ENCODE measurements at places on chromosomes 7 and 10.

GRCh38 chr10:102024799-102025198 lies 31.2 kb downstream of the ARMH3 start:
- no peaks in the 10 kb centered on the region for H3K36me3 ChIP-seq
- DNase-seq, result no peak
- no peak overlapping the region for H3K4me3 ChIP-seq

- H3K4me3 ChIP-seq, result no peak overlapping the region
- H3K36me3 ChIP-seq, result no peaks in the 10 kb centered on the region
- H3K27ac ChIP-seq, result no peak overlapping the region
- no peak for DNase-seq
These were observed 90.1 kb upstream of the NPSR1 start for GRCh38 chr7:34567906-34568305.

DNA sequence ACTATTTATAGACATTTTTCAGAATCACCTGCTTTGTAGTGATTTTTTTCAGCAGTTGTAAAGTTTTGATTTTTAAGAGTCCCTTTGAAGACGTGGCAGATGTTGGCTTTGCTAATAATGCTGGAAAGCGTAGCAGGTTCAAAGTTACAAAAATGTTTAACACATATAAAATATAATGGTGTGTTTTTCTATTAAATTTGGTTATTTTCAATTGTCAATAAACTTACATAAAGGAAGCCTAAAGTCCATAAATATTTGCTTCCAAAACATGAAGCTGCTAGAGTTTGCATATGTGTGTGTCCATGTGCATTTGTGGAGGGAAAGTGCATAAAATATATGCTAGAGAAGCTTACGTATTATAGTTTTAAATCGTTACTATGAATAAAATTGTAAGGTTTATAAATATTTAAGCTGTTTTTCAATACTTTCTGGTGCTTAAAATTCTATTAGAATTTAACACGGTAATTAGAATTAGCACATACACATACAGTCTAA lies 3.7 kb downstream of the MEOX2 start:
- H3K27ac ChIP-seq, result no peak overlapping the region
- H3K36me3 ChIP-seq, result no peaks in the 10 kb centered on the region
- H3K4me3 ChIP-seq, result no peak overlapping the region
- peaks cover 13% of the 10 kb centered on the region for H3K27me3 ChIP-seq

- H3K27ac ChIP-seq, result no peak overlapping the region
- H3K4me1 ChIP-seq, result no peaks in the 10 kb centered on the region
- no peaks in the 10 kb centered on the region for H3K36me3 ChIP-seq
- no peak for DNase-seq
These were observed 33.9 kb downstream of the TMEM229A start for GRCh38 chr7:123998921-123999320.

GRCh38 chr7:50342616-50343114 lies 38.1 kb downstream of the IKZF1 start:
- H3K4me1 ChIP-seq, result no peaks in the 10 kb centered on the region
- H3K27ac ChIP-seq, result peak overlapping the region; percentile 67
- no peaks in the 10 kb centered on the region for H3K36me3 ChIP-seq
- H3K4me3 ChIP-seq, result no peak overlapping the region
- DNase-seq, result no peak
- no peaks in the 10 kb centered on the region for H3K27me3 ChIP-seq

DNA sequence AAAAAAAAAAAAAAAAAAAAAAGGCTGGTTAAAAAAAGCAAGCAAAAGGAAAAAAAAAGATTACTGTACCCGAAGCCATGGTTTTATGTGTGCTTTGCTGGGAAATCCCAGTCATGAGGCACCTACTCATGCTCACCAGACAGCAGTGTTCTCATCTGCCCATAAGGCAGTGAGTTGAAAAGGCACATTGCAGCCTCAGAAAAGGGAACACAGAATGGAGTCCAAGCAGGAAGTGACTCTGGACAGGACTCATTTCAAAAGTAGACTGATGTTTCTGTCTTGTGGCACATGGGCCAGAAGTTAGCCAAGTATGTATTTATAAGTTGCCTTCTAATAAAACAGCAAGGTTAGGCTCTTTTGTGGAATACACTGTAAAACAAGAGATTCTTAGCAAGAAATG lies 40.2 kb downstream of the PDSS1 start:
- no peak for DNase-seq
- H3K4me1 ChIP-seq, result no peaks in the 10 kb centered on the region
- no peak overlapping the region for H3K4me3 ChIP-seq
- peak overlapping the region; percentile 70 for H3K27ac ChIP-seq

GRCh38 chr10:127919418-127920271 lies 12.7 kb downstream of the PTPRE start:
- H3K4me1 ChIP-seq, result no peaks in the 10 kb centered on the region
- no peaks in the 10 kb centered on the region for H3K27me3 ChIP-seq
- no peak overlapping the region for H3K27ac ChIP-seq
- no peaks in the 10 kb centered on the region for H3K36me3 ChIP-seq
- no peak overlapping the region for H3K4me3 ChIP-seq

- DNase-seq, result no peak
- H3K27ac ChIP-seq, result no peak overlapping the region
- no peak overlapping the region for H3K4me3 ChIP-seq
- H3K27me3 ChIP-seq, result no peaks in the 10 kb centered on the region
These were observed 140.0 kb downstream of the PTPRN2 start for GRCh38 chr7:158447506-158448171.

- H3K27ac ChIP-seq, result no peak overlapping the region
- H3K4me1 ChIP-seq, result no peaks in the 10 kb centered on the region
- H3K27me3 ChIP-seq, result no peaks in the 10 kb centered on the region
- H3K4me3 ChIP-seq, result no peak overlapping the region
These were observed 136.7 kb downstream of the NEURL1 start for GRCh38 chr10:103630156-103630555.

- H3K36me3 ChIP-seq, result no peaks in the 10 kb centered on the region
- H3K27me3 ChIP-seq, result no peaks in the 10 kb centered on the region
- H3K4me3 ChIP-seq, result no peak overlapping the region
- no peak overlapping the region for H3K27ac ChIP-seq
- no peak for DNase-seq
These were observed 1011.4 kb upstream of the C7orf33 start for GRCh38 chr7:147579148-147579547.

DNA sequence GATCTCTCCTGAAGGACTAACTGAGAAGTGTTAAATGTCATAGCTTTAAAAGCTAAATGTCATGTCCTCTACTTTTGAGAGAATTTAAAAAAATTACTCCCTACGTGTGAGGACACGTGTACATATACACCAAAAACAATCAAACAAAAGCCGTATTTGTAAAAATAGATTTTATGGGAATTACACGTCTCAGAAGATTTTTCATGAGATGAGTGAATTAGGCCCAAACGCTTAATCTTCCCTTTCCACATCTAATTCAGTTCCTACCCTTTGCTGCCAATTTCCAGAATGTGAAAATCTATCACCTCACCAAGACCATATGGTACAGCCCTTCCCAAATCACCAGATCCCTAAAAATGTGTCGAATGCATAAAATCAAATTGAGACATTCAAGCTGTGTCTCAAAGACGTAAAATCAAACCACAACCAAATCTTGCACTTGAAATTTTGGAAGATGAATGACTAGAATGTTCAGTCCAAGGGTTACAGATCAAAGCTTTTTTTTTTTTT lies 1.0 kb upstream of the CTTNBP2 start:
- no peaks in the 10 kb centered on the region for H3K36me3 ChIP-seq
- DNase-seq, result no peak
- no peak overlapping the region for H3K27ac ChIP-seq
- H3K4me3 ChIP-seq, result no peak overlapping the region

DNA sequence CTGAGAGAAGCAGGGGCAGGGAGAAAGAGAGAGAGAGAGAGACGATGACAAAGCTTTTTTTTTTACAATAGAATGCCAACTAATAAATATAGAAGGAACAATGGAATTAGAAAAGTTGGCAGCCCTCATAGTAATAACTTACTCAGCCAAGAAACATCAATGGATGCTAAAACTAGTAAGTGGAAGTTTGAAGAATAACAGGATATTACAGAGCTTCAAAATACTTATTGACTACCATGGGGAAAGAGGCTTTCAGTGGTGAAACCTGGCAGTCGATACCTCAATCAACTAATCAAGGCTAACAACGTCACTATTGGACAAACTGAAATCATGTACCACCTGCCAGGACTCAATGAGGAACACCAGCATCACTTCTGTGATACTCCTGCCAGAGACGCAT lies 100.5 kb upstream of the LRRC4 start:
- no peaks in the 10 kb centered on the region for H3K27me3 ChIP-seq
- H3K27ac ChIP-seq, result no peak overlapping the region
- no peak for DNase-seq

GRCh38 chr10:74743401-74743800 lies 83.0 kb upstream of the KAT6B start:
- no peak for DNase-seq
- H3K4me1 ChIP-seq, result no peaks in the 10 kb centered on the region
- H3K4me3 ChIP-seq, result no peak overlapping the region
- H3K27ac ChIP-seq, result no peak overlapping the region

DNA sequence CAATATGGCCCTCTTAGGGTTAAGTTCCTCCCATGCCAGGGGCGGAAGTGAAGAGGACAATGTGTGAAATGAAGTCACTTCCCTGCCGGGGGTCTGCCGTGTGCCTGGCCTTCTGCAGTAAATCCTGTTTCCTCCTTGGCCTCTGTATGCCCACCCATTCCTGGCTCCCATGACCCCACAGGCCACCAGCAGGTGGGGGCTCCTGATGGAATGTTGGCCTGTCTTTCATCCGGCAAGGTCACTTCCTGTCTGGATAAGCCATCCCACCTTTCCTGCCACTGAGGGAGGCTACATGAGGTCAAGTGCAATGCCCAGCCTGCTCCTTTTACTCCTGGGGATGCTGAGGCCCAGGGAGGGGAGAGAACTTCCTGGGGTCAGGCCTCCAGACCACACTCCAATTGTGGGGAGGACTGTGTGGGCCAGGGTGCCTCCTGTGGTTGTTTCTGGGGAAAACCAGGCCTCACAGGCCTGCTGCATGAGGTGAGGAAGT lies 22.3 kb downstream of the PALD1 start:
- DNase-seq, result no peak
- H3K4me1 ChIP-seq, result peaks cover 9% of the 10 kb centered on the region
- H3K4me3 ChIP-seq, result no peak overlapping the region

- peaks cover 86% of the 10 kb centered on the region for H3K4me1 ChIP-seq
- peaks cover 21% of the 10 kb centered on the region for H3K36me3 ChIP-seq
- no peak overlapping the region for H3K4me3 ChIP-seq
- no peak for DNase-seq
- H3K27ac ChIP-seq, result no peak overlapping the region
- no peaks in the 10 kb centered on the region for H3K27me3 ChIP-seq
These were observed 110.6 kb downstream of the ZMIZ1 start for GRCh38 chr10:79179164-79179956.

DNA sequence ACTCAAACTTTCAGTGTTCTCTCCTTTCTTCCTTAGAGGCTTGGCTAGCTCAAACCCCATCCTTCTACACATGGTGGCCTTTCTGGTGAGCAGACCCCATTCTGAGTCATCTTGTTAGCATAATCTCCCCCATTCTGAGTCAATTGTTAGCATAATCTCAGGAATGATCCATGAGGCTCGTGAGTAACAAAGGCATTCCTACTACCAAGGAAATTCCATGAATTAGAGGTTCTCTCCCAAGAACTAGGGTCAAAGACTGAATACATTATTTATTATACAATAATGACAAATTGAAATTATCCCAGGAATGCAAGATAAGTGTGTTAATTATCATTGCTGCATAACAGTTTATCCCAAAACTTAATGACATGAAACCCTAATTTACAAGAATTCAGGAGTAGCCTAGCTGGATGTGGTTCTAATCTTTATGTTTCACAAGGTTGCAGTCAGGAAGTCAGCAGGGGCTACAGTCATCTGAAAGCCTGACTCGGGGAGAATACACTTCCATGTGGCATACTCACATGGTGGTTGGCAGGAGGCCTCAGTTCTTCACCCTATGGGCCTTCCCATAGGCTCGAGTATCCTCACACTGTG lies 100.2 kb downstream of the MMRN2 start:
- no peak for DNase-seq
- no peaks in the 10 kb centered on the region for H3K4me1 ChIP-seq
- H3K27ac ChIP-seq, result no peak overlapping the region
- H3K36me3 ChIP-seq, result no peaks in the 10 kb centered on the region
- H3K27me3 ChIP-seq, result no peaks in the 10 kb centered on the region
- H3K4me3 ChIP-seq, result no peak overlapping the region

- H3K27ac ChIP-seq, result no peak overlapping the region
- no peak overlapping the region for H3K4me3 ChIP-seq
- DNase-seq, result no peak
- H3K36me3 ChIP-seq, result no peaks in the 10 kb centered on the region
- H3K27me3 ChIP-seq, result no peaks in the 10 kb centered on the region
These were observed 77.4 kb upstream of the PRR15 start for GRCh38 chr7:29486191-29486700.

GRCh38 chr7:15174485-15174884 lies 271.9 kb upstream of the DGKB start:
- H3K27me3 ChIP-seq, result no peaks in the 10 kb centered on the region
- H3K4me1 ChIP-seq, result no peaks in the 10 kb centered on the region
- no peak overlapping the region for H3K27ac ChIP-seq
- no peak for DNase-seq
- H3K4me3 ChIP-seq, result no peak overlapping the region

GRCh38 chr7:79454361-79454960 lies 994 bp upstream of the MAGI2 start:
- no peaks in the 10 kb centered on the region for H3K27me3 ChIP-seq
- H3K27ac ChIP-seq, result peak overlapping the region; percentile 93
- peak overlapping the region; percentile 63 for H3K4me3 ChIP-seq
- H3K4me1 ChIP-seq, result no peaks in the 10 kb centered on the region
- no peak for DNase-seq

DNA sequence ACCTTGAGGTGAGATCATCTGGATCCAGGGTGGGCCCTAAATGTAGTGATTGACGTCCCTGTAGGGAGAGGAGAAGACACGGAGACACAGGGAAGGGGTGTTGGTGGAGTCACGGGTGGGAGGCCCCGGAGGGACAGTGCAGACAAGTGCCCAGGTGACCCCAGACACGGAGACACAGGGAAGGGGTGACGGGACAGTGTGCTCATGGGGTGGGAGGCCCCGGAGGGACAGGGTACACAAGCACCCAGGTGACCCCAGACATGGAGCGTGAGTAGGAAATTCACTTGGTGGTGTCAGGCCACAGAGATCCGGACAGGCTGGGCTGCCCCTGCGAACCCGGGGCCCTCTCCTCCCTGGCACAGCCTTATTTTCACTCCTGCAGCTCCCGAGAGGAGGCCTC lies 176.9 kb downstream of the PTPRN2 start:
- no peak overlapping the region for H3K27ac ChIP-seq
- H3K27me3 ChIP-seq, result no peaks in the 10 kb centered on the region
- no peaks in the 10 kb centered on the region for H3K36me3 ChIP-seq
- H3K4me1 ChIP-seq, result no peaks in the 10 kb centered on the region

- no peaks in the 10 kb centered on the region for H3K4me1 ChIP-seq
- DNase-seq, result no peak
- no peak overlapping the region for H3K4me3 ChIP-seq
- H3K27me3 ChIP-seq, result no peaks in the 10 kb centered on the region
- H3K36me3 ChIP-seq, result no peaks in the 10 kb centered on the region
- no peak overlapping the region for H3K27ac ChIP-seq
These were observed 56.5 kb upstream of the CREB5 start for GRCh38 chr7:28355635-28356319.

GRCh38 chr10:114584419-114584818 lies 73.7 kb downstream of the ABLIM1 start:
- H3K27me3 ChIP-seq, result no peaks in the 10 kb centered on the region
- H3K27ac ChIP-seq, result no peak overlapping the region
- no peaks in the 10 kb centered on the region for H3K36me3 ChIP-seq
- DNase-seq, result no peak
- no peaks in the 10 kb centered on the region for H3K4me1 ChIP-seq
- H3K4me3 ChIP-seq, result no peak overlapping the region

- H3K27me3 ChIP-seq, result no peaks in the 10 kb centered on the region
- DNase-seq, result no peak
- no peaks in the 10 kb centered on the region for H3K4me1 ChIP-seq
- H3K36me3 ChIP-seq, result no peaks in the 10 kb centered on the region
These were observed 61.8 kb upstream of the SDK1 start for GRCh38 chr7:3239291-3239691.

Measured in Peyer's patch (tissue), 4 donors.